ENCODE measurements at places on chromosomes 13 and 19.

GRCh38 chr19:34974646-34975045 is 10.6 kb upstream of the ZNF792 start:
- no peak for DNase-seq

DNA sequence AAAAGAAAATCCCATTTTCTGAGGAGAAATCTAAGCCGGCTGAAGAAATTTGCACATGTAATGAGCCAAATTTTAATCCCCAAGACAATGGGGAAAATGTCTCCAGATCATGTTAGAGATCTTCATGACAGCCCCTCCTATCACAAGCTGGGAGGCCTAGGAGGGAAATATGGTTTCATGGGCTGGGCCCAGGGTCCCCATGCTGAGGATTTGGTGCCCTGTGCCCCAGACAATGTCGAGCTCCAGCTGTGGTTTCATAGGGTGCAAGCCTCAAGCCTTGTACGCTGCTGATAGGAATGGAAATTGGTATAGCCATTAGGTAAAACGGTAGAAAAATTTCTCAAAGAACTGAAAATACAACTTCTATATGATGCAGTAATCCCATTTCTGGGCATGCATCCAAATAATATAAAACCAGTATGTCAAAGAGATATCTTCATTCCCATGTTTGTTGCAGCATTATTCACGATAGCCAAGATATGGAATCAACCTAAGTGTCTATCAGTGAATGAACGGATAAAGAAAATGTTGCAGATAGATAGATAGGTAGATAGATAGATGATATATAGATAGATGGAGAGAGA is 19.3 kb upstream of the FREM2 start:
- DNase-seq: no peak

DNA sequence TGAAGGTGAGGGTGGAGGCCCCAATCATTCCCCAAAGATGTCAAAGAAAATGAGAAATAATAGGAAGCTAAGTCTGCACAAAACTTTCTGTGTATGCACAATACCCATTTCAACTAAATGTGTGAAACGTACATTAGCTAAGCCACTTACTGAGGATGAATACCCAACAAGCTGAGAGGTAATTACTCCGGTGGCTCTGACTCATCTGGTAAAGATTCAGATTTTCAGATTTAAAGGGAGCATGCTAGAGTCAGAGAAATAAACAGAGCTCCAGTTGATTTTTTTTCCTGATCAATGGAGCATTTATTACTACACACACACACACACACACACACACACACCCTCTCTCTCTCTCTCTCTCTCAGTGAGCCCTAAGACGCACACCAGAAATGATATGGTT is 194.8 kb upstream of the ARGLU1 start:
- DNase-seq: no peak

GRCh38 chr13:111242585-111242984 is 77.9 kb upstream of the TEX29 start:
- DNase-seq: no peak

DNA sequence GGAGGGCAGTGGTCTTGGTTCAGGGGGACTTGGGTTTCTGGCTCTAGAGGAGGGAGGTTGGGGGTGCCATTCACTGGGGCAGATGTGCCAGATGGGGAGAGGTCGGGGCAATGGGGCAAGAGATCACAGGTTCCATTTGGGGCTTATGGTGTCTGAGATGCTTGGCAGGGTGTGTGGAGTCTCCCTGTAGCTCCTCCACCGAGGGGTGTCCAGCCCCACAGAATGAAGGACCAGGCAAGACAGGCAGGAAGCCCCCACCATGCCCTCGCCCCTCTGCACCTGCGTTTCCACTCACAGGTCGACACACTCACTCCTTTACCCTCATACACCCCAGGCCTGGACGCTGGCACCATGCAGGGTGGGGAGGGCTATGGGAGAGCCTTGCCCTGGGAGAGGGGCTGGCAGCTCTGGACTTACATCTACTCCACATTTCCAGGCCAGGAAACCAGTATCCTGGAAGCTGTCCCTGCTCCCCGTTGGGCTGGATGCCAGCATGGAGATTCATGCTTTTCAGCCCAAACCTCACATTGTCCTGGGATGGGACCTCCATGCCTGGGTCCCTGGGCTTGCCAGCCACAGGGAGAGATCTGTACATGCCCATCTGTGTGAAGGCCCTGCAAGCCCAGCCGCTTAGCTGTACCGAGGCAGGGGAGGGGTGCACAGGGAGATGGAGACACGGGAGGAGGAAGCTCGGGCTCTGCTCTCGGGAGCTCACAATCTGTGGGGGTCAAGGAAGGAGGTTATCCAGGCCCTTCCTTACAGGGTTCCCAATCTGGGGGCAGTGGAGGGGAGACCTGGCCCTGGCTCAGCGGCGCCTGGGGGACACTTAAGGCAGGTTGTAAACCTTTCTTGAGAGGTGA is 77.1 kb downstream of the CHST8 start:
- DNase-seq: no peak

GRCh38 chr19:19115954-19116353 is 22.3 kb downstream of the TMEM161A start:
- no peak for DNase-seq

DNA sequence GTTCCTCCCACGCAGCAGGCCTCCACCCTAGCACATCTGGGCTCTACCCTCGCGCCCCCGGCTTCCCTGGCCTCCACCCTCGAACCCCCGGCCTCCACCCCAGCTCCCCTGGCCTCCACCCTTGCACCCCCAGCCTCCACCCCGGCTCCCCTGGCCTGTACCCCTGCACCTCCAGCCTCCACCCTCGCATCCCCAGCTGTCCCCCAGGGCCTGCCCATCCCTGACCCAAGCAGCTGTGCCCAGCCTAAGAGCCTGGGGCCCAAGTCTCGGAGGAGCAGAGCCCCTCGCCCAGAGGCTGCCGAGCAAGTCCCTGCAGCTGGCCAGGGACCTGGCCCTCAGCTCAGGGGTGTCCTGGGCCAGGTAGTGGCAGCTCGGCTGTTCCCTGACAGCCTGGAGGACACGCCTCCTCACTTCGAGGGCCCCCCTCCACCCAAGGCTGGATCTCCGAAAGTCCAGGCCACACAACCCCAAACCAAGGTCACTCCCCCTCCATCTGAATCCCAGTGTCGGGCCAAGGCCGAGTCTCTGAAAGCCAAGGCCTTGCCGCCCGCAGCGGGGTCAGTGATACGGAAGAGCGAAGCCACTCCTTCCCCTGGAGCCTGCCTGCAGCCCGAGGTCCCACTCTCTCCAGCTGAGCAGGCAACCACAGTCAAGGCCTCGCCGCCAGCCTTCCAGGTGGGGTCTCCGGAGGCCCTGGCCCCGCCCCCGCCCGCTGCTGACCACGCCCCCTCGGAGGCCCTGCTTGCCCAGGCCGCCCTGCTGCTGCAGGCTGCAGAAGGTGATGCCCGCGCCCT is 7.9 kb upstream of the ARHGAP33 start:
- no peak for DNase-seq

DNA sequence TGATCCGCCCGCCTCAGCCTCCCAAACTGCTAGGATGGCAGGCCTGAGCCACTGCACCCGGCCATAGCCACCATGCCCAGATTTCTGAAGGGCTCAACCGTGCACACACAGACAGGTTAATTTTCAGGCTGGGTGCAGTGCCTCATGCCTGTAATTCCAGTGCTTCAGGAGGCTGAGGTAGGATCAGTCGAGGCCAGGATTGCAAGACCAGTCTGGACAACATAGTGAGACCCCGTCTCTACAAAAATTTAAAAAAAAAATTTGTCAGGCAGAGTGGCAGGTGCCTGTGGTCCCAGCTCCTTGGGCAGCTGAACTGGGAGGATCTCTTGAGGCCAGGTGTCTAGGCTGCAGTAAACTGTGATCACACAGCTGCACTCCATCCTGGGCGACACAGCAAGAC is 7.6 kb downstream of the TIMM13 start:
- DNase-seq: no peak

DNA sequence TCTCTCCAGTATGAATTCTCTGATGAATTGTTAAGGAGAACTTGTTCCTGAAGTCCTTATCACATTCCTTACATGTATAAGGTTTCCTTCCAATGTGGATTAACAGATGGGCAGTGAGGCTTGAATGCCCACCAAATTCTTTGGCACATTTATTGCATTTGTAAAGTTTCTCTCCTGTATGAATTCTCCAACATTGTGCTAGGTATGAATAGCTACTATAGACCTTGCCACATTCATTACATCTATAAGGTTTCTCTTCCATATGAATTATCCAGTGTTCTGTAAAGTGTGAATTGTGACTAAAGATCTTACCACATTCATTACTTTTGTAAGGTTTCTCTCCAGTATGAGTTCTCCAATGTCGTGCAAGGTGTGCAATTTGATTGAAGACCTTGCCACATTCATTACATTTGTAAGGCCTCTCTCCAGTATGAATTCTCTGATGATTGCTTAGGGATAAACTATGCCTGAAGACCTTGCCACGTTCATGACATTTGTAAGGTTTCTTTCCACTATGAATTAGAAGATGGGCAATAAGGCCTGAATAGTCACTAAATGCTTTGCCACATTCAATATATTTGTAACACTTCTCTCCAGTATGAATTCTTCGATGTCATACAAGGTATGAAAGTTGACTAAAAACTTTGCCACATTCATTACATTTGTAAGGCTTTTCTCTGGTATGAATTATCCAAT is 20.4 kb downstream of the ZNF578 start:
- no peak for DNase-seq

GRCh38 chr19:38145623-38146022 is 78.4 kb downstream of the DPF1 start:
- no peak for DNase-seq

- no peak for DNase-seq
These were observed 20.3 kb downstream of the ACTN4 start for GRCh38 chr19:38667661-38668171.

- DNase-seq: no peak
These were observed 112.2 kb upstream of the GPR12 start for GRCh38 chr13:26872525-26873385.

- DNase-seq: no peak
These were observed 407.7 kb downstream of the LMO7 start for GRCh38 chr13:76043874-76044273.

GRCh38 chr13:98599502-98600328 is 22.8 kb upstream of the STK24 start:
- no peak for DNase-seq

- no peak for DNase-seq
These were observed 10.2 kb downstream of the DPP9 start for GRCh38 chr19:4713384-4713951.

- no peak for DNase-seq
These were observed 35.5 kb upstream of the IGFL4 start for GRCh38 chr19:46076031-46076880.

DNA sequence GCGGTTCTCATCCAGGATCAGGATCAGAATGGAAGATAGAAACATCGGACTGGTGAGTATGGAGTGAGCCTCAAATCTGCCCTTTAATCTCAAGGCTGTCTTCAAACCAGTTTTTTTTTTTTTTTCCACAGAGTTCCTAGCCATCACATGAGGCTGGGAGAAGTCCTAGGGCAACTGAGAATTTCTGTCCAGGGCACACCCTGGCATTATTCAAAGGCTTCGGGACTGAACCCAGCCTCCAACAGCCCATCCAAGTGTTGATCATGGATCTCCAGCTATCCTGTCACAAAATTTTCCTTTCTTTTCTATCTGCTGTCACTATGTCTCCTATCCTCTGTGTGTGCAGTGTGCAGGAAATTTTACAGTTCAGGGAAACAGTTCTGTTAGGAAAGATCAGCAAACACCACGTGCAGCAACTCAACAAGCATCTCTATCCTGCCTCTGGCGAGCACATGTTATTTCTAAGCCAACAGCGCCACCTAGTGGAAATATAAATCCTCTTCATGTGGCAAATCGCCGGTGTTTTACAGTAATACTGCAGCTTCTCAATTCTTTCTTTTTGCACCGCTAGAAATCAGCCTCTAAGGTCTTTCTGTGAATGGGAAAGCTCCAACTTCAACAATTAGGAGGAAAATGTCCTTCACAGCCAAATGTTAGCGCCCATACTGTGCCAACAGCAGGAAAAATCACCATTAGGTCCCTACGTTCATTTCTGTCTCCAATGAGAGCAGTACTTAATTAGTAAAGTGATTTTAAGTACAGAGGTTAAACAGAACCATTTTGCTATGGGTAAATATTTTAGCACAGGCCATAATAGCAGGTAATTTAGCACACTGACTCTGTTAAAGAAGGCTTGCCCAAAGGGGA is 21.4 kb upstream of the ZNF181 start:
- peak; percentile 20 for DNase-seq

- no peak for DNase-seq
These were observed 450 bp downstream of the FBXW9 start for GRCh38 chr19:12695997-12696365.

- DNase-seq: no peak
These were observed 47.7 kb upstream of the ATP12A start for GRCh38 chr13:24632382-24633121.

DNA sequence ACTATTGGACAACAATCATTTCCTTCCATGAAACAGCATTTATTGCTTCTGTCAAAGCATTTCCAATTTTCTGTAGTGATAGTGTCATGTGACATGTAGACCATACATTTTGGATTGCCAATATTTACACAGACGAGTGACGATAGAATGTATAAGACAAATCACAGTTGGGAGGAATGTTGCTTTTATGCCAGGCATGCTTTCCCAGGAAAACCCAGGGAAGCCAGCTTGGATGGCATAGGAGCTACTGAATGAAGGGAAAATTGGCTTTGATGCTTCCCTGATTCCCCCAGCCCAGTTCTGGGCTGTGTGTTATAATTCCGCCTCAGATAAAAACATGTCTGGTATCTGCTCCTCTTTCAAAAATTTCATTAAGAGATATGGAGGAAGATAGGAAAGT is 22.5 kb downstream of the SCEL start:
- DNase-seq: no peak

GRCh38 chr13:18952225-18953016 is 229.2 kb downstream of the TUBA3C start:
- DNase-seq: no peak

Data from stimulated activated CD8-positive, alpha-beta memory T cell treated with anti-CD3 and anti-CD28 coated beads, Interleukin-4, amount 100 ng/mL, for 1 hour (primary cell).